ENCODE measurements at places on chromosomes 1 and 21. TPM values are rescaled to one million over a fixed set of nuclear protein-coding genes. Genes with fewer than 3 reads are reported as not detected.

- DNase-seq = no peak
These were observed 108.7 kb downstream of the DISP1 start for GRCh38 chr1:222923506-222923905.

GRCh38 chr1:70459496-70460225 is 48.6 kb downstream of the CTH start:
- DNase-seq = peak; percentile 32

GRCh38 chr1:223837206-223837605 is 8.5 kb downstream of the TP53BP2 start:
- DNase-seq = no peak

GRCh38 chr1:224300346-224300745 is 29.6 kb downstream of the NVL start:
- DNase-seq = peak; percentile 77

- DNase-seq = no peak
These were observed 17.2 kb upstream of the ATP1A4 start for GRCh38 chr1:160133990-160134770.

MIXL1 gene
- not detected for total RNA-seq

Data from osteoblast (primary cell).